Activated T-helper 1 cell treated with anti-CD3 and anti-CD28 coated beads, Interleukin-12 subunit alpha, Interleukin-12 subunit beta, Interleukin-2, Interleukin-4 antibody, amounts not matched to agents 30 ng/mL and 10 ng/mL and 1 ng/mL, durations not matched to agents 14 hours and 24 hours and 36 hours (primary cell): ENCODE measurements at places on chromosomes 2 and 18. TPM values are rescaled to one million over a fixed set of nuclear protein-coding genes. Genes with fewer than 3 reads are reported as not detected.

CNTNAP5 gene
- total RNA-seq = not detected in 2 replicates

ZNF804A gene
- 0.05 TPM in 1 of 2 replicates, not detected in the other for total RNA-seq

CGREF1 gene
- total RNA-seq = 12.9 and 18.0 TPM in 2 replicates

IGFBP2 gene
- 11.1 and 12.3 TPM in 2 replicates for total RNA-seq

DTNA gene
- total RNA-seq = not detected in 2 replicates

LRP1B gene
- not detected in 2 replicates for total RNA-seq

TCF23 gene
- not detected in 2 replicates for total RNA-seq

C2orf15 gene
- total RNA-seq = 0.29 TPM in 1 of 2 replicates, not detected in the other

RNF152 gene
- total RNA-seq = 0.56 and 0.65 TPM in 2 replicates
